ENCODE measurements at places on chromosomes 7 and 10. TPM values are rescaled to one million over a fixed set of nuclear protein-coding genes. Genes with fewer than 3 reads are reported as not detected.

The NRG3 gene
- not detected for total RNA-seq

The CCT6A gene
- total RNA-seq: 292 TPM

The CHST15 gene
- 1.1 TPM for total RNA-seq

DNA sequence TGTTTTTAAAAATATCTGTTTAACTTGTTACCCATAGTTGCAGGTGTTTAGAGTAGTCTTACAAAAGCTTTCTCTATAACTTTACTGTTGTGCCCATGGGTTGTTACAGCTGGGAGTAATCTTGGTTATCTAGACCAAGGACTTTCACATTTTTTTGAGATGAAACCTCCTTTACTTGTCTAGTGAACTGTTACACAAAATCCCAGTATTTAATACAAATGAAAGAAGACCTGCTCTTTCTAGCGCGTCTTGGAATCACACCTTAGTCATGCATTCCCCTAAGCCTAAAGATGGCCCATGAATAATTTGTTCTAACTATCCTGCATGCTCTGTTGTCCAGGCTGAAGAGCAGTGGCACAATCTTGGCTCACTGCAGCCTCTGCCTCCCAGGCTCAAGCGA is 38.0 kb downstream of the CSGALNACT2 start:
- DNase-seq: no peak

GRCh38 chr10:18282094-18282493 is 141.9 kb downstream of the CACNB2 start:
- DNase-seq: no peak

DNA sequence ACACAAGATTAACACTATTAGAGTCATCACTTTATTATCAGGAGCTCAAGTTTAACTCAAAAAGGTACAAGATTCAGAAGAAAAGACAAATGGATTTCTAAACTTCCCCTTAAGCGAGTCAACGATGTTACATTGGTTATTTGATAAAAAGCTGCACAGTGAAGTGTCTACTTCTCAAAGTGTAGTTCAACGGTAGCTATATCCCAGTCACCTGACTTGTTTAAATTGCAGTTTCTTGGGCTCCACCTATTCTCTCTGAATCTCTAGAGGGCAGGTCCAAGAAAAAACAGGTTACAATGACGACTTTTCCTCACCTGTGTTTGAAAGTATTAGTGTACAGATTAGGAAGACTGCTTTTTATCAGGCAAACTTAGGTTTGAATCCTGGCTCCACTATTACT is 16.6 kb downstream of the MINDY3 start:
- DNase-seq: no peak

DNA sequence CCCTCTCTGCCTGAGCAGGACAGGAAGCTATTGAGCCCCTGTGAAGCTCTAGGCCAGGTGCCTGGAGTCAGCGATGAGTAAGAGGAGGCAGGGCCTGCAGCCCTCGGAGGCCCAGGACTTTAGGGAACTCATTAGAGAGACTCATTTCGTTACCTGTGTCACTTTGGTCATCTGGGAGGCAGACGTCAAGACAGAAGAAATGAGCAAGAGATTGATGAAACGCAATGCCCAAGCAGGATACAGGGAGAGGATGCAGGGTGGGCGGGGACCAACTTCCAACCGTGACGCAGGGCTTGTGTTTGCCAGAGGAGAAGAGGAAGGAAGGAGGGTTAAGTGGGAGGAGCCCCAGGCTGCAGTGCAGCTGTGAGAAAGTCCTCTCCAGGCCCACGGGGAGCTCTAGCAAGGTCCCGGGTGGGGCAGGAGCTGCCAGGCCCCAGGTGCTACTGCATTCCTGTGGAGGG is 26.4 kb upstream of the GNA12 start:
- DNase-seq: no peak

DNA sequence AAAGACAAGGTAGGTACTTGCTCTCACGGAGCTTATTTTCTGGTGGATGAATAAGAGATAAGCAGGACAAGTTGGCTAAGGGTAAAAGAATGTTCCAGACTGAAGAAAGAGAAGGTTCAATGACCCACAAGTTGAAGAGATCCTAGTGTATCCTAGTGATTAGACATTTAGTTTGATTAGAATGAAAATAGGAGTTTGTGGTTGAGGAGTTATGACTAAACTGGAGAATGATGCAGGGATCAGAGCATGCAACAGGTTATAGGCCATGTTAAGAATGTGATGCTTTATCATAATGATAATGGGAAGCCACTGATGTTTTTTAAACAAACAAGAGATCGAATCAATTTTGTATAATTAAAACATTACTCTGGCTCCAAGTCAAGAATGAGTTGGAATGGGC is 357.2 kb downstream of the HPSE2 start:
- DNase-seq: no peak

DNA sequence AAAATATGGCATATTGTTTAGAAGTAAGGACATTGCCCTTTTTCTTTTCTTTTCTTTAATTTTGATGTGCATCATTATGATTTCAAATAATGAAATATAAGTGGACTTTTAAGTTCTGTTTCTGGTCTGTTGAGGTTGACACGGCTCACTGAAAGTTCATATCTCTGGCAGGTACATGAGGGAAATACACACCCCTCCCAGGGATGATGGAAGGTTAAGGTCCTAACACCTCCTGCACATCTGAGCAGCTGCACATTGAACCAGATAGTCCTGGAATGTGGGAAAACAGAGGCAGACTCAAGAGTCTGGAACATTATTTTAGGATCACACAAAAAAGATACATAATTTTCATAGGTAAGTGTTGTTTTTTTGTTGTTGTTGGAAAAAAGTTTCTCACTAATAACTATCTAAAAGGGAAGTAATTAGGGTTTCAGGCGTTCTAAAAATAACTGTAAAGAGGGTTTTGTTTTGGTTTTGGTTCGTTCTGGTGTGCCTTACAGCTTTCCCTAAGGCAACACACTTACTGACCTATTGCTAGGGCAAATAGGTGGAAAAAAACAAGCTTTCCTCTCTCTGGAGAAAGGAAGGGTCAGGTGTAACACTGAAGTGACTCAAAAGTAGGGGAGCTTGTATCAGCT is 201.2 kb upstream of the PRKCQ start:
- DNase-seq: no peak

GRCh38 chr10:6915307-6915706 is 335.2 kb upstream of the PRKCQ start:
- no peak for DNase-seq

DNA sequence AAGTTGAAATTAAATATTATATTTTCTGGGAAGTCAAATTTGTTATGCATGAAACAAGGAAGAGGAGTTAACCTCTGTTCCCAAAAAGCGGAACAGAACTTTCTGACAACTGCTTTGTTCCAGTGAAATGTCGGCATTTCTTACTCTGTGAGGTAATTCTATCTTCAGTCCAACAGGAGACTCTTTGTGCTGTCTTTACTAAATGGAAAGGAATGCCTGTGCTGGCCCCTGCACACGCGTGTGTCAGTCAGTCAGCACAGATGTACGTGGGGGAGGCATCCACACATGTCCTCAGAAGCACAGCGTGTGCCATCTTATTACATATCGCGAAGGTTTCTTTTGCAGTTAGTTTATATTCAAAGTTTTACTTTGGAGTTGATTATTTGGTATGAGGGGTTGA is 37.5 kb downstream of the NET1 start:
- peak; percentile 68 for DNase-seq

All from HepG2 (cell line).